ENCODE measurements at places on chromosomes 3 and 15. TPM values are rescaled to one million over a fixed set of nuclear protein-coding genes. Genes with fewer than 3 reads are reported as not detected.

Gene EFCC1
- 0.78 TPM for total RNA-seq

GRCh38 chr15:39474657-39475056 lies 106.2 kb upstream of the THBS1 start:
- no peaks in the 10 kb centered on the region for H3K4me1 ChIP-seq
- no peaks in the 10 kb centered on the region for H3K27me3 ChIP-seq
- H3K4me3 ChIP-seq, result no peak overlapping the region

GRCh38 chr3:77690284-77690845 lies 650.5 kb downstream of the ROBO2 start:
- no peaks in the 10 kb centered on the region for H3K27me3 ChIP-seq
- H3K27ac ChIP-seq, result no peak overlapping the region
- H3K36me3 ChIP-seq, result no peaks in the 10 kb centered on the region
- H3K4me3 ChIP-seq, result no peak overlapping the region
- DNase-seq, result no peak

- H3K27ac ChIP-seq, result no peak overlapping the region
- H3K27me3 ChIP-seq, result no peaks in the 10 kb centered on the region
- H3K4me3 ChIP-seq, result no peak overlapping the region
- H3K4me1 ChIP-seq, result no peaks in the 10 kb centered on the region
- no peaks in the 10 kb centered on the region for H3K36me3 ChIP-seq
Observed at GRCh38 chr3:108728934-108729333, 28.3 kb downstream of the RETNLB start.

DNA sequence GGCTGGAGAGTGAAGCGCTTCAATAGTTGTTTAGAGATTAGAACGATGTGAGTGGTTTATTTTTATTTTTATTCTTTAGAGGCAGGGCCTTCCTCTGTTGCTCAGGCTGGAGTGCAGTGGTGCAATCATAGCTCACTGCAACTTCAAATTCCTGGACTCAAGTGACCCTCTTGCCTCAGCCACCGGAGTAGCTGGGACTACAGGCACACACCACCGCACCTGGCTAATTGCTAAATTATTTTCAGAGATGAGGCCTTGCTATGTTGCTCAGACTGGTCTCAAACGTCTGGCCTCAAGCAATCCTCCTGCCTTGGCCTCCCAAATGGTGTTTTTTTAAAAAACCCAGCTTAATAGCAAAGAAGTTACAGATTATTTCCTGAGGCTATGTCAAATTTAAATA lies 29.0 kb downstream of the PPARG start:
- no peaks in the 10 kb centered on the region for H3K36me3 ChIP-seq
- no peaks in the 10 kb centered on the region for H3K27me3 ChIP-seq
- no peak overlapping the region for H3K4me3 ChIP-seq
- DNase-seq, result no peak
- no peaks in the 10 kb centered on the region for H3K4me1 ChIP-seq
- no peak overlapping the region for H3K27ac ChIP-seq

DNA sequence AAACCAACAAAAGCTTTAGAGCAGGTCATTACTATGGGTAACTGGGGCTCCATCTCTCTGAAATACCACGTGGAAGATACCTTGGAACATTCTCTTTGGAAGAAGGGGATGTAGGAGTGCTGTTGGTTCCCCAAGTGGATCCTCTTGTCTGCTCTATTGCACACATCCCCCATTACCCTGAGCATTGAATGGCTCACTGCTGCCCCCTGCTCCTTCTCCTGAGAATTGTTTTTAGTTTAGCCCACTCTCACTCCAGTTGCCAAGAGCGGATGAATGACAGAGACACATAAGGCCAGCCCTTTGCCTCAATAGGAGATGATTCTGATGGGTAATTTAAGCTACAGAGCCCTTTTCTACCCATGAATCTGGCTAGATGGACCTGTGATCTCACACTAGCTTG lies 135.6 kb upstream of the SUCLG2 start:
- no peaks in the 10 kb centered on the region for H3K36me3 ChIP-seq
- H3K4me1 ChIP-seq, result no peaks in the 10 kb centered on the region
- no peak overlapping the region for H3K27ac ChIP-seq

DNA sequence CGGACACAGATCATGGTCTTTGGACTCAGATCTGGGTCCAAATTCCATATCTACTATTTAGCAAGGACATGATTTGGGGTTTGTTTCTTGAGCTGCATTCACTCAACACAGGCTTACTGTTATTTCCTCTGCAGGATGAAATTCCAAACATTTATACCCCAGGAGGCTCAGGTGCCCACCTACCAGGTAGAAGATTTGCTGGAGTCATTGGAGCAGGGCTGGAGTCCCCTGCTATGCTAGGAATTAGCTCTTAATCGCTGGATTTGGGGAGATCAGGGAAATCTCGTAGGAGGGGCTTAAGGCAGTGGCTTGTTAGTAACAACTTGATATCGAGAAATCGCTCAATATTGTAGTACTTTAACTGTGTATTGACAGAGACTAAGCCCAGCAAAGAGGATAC lies 193.0 kb downstream of the IL20RB start:
- H3K36me3 ChIP-seq, result no peaks in the 10 kb centered on the region
- peak; percentile 53 for DNase-seq
- no peak overlapping the region for H3K27ac ChIP-seq
- peaks cover under 1% of the 10 kb centered on the region for H3K4me1 ChIP-seq

Gene UBA3
- 77.8 TPM for total RNA-seq

DNA sequence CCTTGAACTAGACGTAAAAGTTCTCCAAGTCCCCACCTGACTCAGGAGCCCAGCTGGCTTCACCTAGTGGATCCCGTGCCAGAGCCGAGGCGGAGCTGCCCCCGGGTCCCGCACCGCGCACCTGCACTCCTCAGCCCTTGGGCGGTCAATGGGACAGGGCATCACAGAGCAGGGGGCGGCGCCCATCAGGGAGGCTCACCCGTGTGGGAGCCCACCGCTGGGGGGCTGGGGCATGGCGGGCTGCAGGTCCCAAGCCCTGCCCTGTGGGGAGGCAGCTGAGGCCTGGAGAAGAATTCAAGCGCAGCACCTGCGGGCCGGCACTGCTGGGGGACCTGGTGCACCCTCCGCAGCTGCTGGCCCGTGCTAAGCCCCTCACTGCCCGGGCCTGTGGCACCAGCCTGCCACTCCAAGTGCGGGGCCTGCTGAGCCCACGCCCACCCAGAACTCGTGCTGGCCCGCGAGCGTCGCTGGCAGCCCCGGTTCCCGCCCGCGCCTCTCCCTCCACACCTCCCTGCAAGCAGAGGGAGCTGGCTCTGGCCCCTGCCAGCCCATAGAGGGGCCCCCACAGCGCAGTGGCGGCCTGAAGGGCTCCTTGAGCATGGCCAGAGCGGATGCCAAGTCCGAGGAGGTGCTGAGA lies 16.2 kb downstream of the SQOR start:
- H3K4me1 ChIP-seq, result no peaks in the 10 kb centered on the region
- peaks cover 6% of the 10 kb centered on the region for H3K27me3 ChIP-seq
- H3K4me3 ChIP-seq, result no peak overlapping the region
- DNase-seq, result no peak
- H3K36me3 ChIP-seq, result no peaks in the 10 kb centered on the region

Gene CPEB1
- 1.4 TPM for total RNA-seq

GRCh38 chr15:41557673-41558399 lies 1.2 kb upstream of the TYRO3 start:
- H3K36me3 ChIP-seq, result peaks cover 16% of the 10 kb centered on the region
- no peak overlapping the region for H3K27ac ChIP-seq
- peaks cover 22% of the 10 kb centered on the region for H3K4me1 ChIP-seq
- no peaks in the 10 kb centered on the region for H3K27me3 ChIP-seq
- peak overlapping the region; percentile 82 for H3K4me3 ChIP-seq

Gene GOLGA6L7
- not detected for total RNA-seq

DNA sequence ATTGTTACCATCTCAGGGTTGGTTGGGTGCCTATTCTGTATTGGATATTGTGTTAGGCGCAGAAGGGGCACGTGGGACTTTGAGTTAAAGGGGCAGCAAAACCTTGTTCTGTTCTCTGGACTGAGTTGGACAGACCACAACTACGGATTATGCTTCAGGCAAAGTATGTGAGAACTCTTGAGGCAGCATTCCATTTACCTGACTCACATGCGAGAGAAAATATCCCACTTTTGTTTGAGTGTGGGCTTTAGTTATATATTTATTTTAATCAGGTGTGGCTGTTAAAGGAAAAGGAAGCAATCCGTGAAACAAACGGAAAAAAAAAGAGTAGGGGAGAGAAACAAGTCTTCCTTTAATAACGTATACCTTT lies 627 bp upstream of the PLS1 start:
- H3K4me3 ChIP-seq, result peak overlapping the region; percentile 97
- no peaks in the 10 kb centered on the region for H3K27me3 ChIP-seq
- DNase-seq, result no peak
- no peak overlapping the region for H3K27ac ChIP-seq
- H3K4me1 ChIP-seq, result no peaks in the 10 kb centered on the region

- no peak overlapping the region for H3K4me3 ChIP-seq
- H3K4me1 ChIP-seq, result no peaks in the 10 kb centered on the region
- no peaks in the 10 kb centered on the region for H3K27me3 ChIP-seq
Observed at GRCh38 chr3:62287392-62287927, 85.9 kb downstream of the FEZF2 start.

- H3K4me1 ChIP-seq, result no peaks in the 10 kb centered on the region
- no peaks in the 10 kb centered on the region for H3K36me3 ChIP-seq
- no peak overlapping the region for H3K27ac ChIP-seq
- no peak overlapping the region for H3K4me3 ChIP-seq
- no peak for DNase-seq
- H3K27me3 ChIP-seq, result no peaks in the 10 kb centered on the region
Observed at GRCh38 chr3:157559401-157559800, 56.2 kb upstream of the VEPH1 start.

Gene HESX1
- total RNA-seq, result 8.0 TPM

Measured in endodermal cell (in vitro differentiated cells).